IMR-90 (cell line): ENCODE measurements at places on chromosomes 13 and 19.

DNA sequence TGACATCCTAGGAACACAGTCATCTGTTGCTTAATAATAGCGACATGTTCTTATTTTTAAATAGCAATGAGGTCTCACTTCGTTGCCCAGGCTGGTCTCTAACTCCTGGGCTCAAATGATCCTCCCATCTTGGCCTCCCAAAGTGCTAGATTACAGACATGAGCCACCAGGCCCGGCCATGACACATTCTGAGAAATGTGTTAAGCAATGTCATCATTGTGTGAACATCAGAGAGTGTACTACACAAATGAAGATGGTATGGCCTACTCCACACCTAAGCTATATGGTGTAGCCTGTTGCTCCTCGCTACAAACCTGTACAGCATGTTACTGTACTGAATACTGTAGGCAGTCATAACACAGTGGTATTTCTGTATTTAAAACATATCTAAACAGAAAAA is 24.6 kb upstream of the GARRE1 start:
- DNase-seq = no peak

DNA sequence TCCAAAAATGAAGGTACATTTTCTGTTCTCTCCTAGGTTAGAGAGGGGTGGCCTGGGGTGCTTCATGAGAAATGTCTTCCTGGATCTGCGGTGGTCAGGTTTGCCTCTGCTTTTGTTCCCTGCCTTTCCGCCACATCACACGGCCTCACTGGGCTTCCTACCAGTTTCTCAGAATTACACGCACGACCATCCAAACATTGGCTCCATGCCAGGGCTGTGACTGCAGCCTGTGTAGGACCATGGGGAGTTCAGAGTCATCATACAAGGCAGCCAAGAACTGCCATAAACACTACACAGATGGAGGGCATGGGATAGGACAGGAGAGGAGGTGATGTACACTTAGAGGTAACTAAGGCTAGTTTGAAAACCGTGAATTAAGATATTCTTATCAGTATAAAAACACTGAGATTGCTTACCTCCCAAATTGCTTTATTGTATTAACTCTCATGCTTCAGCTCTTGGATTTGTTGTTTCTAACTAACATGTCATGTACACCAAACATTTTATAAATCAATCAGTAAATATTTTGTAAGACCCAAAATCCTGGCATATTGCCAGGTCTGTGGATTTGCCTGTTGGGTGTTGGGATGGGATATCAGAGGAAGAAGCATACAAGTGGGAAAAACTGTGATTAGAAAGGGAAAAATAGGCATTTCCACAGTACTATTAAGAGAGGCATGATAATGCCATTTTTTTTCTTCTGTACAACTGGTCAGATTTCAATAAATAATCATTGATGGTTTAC is 45.2 kb downstream of the CDADC1 start:
- peak; percentile 96 for DNase-seq

- DNase-seq = no peak
These were observed 51.1 kb upstream of the CYP4F8 start for GRCh38 chr19:15563931-15564330.

- DNase-seq = no peak
These were observed 7.6 kb downstream of the MTIF3 start for GRCh38 chr13:27442797-27443196.

- no peak for DNase-seq
These were observed 316 bp upstream of the ZNF530 start for GRCh38 chr19:57599377-57599760.

DNA sequence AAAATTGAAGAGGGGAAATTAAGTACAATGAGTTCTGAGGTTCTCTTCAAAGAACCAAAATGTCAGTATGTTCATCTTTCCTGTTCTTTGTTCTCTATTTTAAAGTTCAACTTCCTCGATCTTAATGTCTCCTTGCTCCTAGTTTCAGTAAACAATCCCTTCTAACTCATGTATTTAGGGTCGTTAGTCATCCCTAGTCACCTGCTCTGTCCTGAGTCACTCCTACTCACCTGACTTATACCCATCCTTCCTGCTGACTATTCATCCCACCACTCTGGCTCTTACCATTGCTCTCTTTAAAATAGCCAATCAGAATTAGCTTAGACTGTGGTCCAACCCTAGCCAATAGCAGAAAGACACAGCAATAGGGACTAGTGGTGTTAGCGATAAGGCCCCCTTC is 24.3 kb downstream of the ZNF90 start:
- DNase-seq = no peak

GRCh38 chr13:40333226-40333625 is 333.2 kb downstream of the FOXO1 start:
- no peak for DNase-seq

DNA sequence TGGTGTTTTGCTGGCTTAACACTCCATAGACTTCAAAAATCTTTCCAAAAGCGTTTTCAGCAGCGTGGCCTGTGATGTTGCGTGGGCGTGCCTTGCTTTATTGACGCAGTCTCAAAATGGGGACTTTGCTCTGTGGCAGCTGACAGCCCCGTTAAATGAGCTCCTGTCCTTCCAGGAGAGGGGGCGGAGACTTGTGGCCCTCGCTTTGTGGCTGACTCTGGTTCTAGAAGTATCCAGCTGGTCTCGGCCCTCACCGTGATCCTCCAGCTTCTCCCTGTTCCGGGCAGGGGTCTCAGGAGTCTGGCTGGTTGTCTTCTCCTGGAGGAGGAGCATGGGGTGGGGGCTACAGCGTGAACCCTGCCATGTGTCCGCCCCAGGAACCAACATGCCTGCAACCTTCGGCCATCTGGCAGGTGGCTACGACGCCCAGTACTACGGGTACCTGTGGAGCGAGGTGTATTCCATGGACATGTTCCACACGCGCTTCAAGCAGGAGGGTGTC is 8.4 kb upstream of the ZNF554 start:
- no peak for DNase-seq

DNA sequence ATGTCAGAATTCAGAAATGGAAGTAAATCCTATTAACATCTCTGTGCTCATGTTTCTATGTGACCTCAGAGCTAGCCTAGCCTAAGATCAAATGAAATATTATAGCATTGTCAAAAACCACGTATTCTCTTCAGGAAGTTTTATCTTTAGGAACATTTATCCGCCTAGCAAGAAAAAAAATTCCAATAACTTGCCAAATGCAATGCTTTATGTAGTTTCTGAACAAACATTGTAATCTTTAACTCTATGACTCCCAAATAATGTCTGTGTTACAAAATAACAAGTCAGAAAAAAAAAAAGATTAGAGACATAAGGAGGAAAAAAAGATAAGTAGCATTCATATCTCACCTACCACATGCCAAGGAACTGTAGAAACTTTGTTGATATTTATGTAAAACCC is 18.4 kb upstream of the IPO5 start:
- no peak for DNase-seq

GRCh38 chr13:59208405-59209195 is 955.1 kb downstream of the DIAPH3 start:
- DNase-seq = no peak

GRCh38 chr19:18586306-18586705 is 2.3 kb upstream of the REX1BD start:
- DNase-seq = no peak

- no peak for DNase-seq
These were observed 2.6 kb upstream of the CLC start for GRCh38 chr19:39740395-39740794.

DNA sequence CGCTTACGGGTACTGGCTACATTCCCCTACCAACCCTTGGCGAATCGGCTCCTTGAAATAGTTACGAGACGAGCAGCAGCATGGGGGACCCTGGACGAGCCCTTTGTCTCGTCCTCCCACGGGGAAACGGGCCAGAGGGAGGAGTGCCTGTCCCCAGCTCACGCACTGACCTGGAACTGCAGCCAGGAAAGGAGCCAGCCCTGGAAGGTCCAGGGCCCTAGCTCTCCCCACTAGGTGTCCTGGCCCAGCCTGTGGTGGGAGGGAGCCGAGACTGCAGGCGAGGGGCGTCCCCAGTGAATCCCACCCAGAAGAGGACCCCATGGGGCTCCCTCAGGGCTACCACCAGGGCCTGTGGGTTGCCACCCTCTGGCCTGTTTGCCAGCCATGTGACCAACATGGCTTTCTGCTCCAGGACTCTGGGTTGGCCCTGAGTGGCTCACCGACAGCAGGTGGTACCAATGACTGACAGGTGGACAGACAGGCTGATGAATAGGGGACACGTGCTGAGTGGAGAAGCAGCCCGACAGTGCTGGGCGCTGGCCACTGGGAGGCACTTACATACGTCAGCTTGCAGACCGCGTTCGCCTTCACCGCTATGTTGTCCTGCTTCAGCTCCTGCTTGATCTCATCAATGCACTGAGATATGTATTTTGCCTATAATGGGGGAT is 13.2 kb downstream of the AP3D1 start:
- no peak for DNase-seq

GRCh38 chr19:6103217-6103644 is 7.1 kb downstream of the RFX2 start:
- DNase-seq = peak; percentile 87

DNA sequence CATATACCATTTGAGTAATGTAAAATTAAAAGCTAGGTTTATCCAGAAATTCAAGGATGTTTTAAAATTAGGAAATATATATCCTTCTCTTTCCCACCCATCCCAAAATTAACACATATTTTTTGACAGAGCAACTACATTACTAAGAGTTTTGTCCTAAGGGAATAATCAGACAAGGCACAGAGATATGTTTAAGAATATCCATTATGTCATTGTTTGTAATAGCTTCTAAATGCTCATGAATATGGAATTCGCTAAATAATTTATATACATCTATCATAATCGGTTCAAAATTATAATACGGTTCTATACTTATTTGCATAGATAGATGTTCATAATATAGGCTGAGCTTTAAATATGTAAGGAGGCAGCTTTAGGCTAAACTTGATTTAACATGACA is 9.8 kb downstream of the UBL3 start:
- no peak for DNase-seq

- DNase-seq = no peak
These were observed 4.0 kb downstream of the RDH13 start for GRCh38 chr19:55058781-55059610.

GRCh38 chr19:48964205-48965039 is 687 bp upstream of the FTL start:
- peak; percentile 44 for DNase-seq

GRCh38 chr13:60765700-60766411 is 368.8 kb downstream of the TDRD3 start:
- DNase-seq = no peak

- peak; percentile 20 for DNase-seq
These were observed 1264.6 kb downstream of the PCDH9 start for GRCh38 chr13:65965501-65965900.

GRCh38 chr13:40247845-40248244 is 418.6 kb downstream of the FOXO1 start:
- DNase-seq = no peak

GRCh38 chr13:38008636-38009035 is 139.1 kb upstream of the TRPC4 start:
- DNase-seq = no peak

DNA sequence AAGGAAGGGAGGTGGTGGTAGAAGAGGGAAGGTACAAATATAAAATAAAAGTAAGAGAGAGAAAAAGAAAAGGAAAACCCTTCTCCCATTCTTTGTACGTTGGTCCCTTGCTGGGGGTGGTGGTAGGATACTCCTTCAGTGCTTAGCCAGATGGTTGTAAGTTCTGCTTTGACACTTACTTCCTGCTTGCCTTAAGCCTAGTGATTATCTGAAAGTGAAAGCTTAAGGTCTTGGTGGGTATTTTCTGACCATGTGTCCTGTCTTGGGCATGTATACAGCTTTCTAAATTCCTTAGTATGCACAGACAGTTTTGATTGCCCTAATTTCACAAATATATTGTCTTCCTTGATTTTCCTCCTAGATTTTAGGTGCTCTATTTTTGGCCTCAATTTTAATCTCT is 314.8 kb downstream of the PCDH17 start:
- DNase-seq = no peak

DNA sequence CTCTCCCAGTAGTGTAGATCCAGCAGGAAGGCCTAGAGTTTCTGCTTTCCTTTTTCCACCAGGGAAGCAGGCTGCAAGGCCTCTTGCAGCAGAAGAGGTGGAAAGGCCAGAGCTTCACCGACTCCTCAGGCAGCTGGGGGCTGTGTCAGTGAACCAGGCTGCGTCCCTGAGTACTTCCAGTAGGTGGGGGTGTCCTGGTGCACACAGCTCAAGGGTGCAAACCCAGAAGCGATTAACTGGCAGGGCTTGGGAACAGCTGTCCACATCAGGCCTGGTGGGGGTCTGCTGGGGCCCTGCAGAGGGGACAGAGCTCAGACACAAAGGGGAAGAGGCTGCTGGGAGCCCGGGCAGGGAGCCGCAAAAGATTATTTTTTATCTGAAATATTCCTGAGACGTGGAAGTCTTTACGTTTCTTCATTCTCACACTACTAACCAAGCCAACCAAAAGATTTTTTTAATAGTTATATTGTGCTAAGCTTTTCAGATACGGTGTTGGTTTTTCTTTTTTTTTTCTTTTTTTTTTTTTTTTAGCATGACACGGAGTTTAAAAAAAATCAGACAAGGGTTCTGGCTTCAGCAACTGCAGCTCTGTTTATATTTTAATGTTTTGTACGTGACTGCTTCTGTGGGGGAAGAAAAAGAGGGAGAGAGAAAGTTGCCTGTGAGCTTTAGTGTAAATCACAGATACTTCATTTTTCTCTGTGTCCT is 11.0 kb downstream of the TSHZ3 start:
- peak; percentile 85 for DNase-seq

- DNase-seq = no peak
These were observed 484.6 kb downstream of the TSHZ3 start for GRCh38 chr19:30864391-30865215.

- no peak for DNase-seq
These were observed 4.8 kb upstream of the ZNF253 start for GRCh38 chr19:19860756-19861390.

DNA sequence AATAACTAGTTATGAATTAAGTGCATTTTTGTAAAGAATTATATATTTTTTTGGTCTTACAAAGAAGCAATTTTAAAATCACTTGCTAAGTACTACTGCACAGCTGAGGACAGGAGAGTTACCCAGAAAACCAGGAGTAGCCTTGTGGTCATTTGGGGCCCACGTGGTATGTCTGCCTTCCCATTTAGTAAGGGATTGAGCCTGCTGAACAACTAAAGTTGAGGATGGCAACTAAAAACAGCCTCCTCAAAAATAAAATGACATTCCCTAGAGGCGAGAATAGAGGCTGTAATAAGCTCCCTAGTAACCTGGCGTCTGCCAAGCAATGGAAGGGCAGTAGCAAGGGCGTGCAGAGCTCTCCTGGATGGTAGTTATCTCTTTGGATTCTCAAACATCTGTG is 36.3 kb downstream of the DOCK9 start:
- no peak for DNase-seq

DNA sequence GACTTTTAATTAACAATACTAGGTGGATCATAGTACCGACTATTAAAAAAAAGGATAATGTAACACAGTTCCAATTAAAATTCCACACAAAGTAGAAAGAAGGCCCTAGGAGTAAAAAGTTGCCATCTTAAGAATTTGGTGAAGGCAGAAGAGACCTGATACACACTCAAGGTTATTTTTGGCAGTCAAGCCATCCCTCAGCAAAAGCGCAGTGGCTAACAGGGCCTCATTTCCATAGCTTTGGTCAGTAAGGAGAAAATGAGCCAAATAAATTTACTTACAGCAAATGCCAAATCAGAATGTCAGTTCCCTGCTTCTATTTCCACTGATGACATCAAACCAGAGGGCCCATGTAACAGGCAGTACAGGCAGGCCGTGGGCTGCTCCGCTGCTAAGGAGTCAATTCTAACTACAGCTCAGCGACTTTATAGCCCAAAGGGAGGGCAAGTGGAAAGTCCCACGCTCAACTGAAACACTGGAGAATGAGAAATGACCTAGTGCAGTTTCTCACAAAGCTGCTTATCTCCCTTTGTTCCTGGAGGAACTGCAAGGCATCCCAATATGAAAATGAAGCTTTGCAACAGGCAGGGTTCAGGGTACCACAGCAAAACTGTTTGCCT is 6.3 kb downstream of the ARGLU1 start:
- peak; percentile 53 for DNase-seq
